ENCODE measurements at places on chromosomes 5 and 9.

DNA sequence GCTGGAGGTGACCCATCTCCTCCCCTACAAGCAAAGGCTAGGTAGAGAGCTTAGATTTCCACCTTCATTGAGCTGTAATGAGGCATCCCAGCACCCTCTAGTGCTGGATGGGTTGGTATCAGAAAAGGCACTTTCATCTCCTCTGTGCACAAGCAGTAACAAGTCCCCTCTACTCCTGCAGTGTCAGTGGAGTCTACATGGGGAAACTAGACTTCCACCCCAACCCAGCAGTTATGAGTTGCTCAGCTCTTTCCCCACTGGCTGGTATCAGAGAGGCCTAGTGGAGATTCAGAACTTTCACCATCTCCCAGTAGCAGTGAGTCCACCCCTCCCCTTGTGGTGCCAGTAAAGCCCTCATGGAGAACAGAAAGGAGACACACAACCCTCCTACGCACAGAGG, 17.9 kb downstream of the FCN1 start:
- no peak for DNase-seq

GRCh38 chr5:169942181-169942580, 38.1 kb downstream of the INSYN2B start:
- no peak for DNase-seq

GRCh38 chr5:149442563-149443182, 63.6 kb upstream of the IL17B start:
- peak; percentile 69 for DNase-seq

- no peak for DNase-seq
Measured at GRCh38 chr9:85432599-85432998, 309.2 kb downstream of the AGTPBP1 start.

GRCh38 chr5:7686794-7687193, 164.1 kb downstream of the CFAP90 start:
- DNase-seq: no peak

- no peak for DNase-seq
Measured at GRCh38 chr9:35908504-35909125, 675 bp upstream of the SPAAR start.

DNA sequence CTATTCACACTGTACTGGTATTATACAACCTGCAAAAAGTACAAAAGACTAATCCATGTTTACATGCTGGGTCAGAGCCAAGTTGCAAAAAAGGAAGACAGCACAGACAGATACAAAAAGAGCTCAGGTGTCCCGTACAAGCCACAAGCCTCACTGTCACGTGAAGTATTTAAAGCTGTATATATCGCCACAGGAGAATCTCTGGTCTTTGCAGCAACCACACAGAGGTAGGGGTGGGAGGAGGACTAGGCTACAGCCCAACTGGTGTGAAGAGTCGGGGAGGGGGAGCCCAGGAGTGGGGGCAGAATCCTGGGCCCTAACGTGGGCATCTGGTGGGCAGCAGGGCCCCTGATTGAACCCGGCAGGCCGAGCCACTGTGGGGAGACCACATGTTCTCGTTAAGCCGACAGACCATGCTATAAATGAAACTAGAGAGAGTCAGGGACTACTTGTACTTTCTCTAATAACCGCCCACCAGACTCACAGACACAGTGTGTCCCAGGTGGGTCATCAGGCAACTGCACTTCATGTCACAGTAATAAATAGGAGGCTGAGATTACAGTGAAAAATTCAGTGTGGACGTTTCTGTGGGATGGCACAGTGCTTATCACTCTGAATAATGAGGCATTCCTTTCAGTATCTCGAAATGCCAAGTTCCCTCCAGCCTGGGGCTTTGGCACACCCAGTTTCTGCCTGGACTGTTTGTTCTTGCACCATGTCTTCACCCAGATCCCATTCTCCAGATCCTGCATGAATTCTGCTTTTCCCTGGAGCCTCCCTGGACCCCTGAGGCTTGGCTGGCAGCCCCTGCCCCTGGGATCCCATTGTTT, 79.3 kb upstream of the SH3PXD2B start:
- no peak for DNase-seq

GRCh38 chr9:119968836-119969707, 599.8 kb upstream of the BRINP1 start:
- peak; percentile 33 for DNase-seq

DNA sequence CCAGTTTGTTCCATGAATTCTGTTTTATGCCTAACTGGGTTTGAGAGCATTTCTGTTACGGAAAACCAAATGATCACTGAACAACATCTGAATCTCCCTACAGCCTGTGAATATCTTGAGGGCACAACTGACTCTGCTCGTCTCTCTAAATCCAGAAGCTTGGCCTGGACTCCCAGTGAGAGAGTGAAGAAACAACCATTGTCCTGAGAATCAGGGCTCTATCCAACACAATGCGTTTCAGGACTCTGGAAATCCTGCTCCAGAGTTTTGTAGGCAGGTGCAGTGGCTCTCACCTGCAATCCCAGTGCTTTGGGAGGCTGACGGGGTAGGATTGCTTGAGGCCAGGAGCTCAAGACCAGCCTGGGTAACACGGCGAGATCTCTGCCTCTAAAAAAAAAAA, 7.8 kb upstream of the MVB12B start:
- DNase-seq: no peak

DNA sequence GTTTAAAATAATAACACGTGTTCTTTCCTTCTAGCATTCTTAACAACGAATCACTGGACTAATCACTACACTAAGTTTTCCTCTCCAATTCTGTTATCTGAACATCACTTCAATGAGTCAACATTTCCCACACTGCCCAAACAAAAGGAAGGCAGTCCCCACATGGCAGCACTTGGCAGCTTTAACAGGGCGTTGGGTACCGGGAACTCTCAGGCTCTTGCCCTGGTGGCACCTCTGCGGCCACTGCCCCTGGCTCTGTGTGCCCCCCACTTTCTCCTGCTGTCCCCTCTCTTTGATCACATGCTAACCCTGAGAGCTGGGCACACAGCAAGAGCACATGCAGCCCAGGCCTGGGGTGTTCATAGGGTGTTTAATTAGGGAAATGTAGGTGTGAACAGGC, 15.7 kb downstream of the SLC6A3 start:
- DNase-seq: no peak

DNA sequence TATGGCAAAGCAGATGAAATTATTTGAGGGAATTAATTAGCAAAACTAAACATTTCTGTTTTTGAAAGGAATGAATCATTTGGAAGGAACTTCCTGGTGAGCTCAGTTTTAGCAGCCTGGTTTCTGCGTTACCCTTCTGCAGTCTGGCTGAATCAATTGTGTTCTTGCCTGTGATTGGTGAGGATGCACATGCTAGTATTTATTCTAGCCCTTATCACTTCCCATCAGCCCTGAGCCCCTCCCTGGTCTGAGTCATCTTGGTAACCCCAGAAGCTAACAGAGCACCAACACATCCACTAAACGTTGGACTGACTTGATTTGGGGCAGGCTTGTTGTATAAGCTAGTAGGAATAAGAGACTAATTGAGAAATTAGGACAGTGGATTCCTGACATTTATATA, 6.6 kb downstream of the TJP2 start:
- peak; percentile 83 for DNase-seq

- no peak for DNase-seq
Measured at GRCh38 chr5:96942078-96942477, 6.2 kb downstream of the LNPEP start.

- no peak for DNase-seq
Measured at GRCh38 chr9:26463837-26464236, 428.8 kb downstream of the CAAP1 start.

DNA sequence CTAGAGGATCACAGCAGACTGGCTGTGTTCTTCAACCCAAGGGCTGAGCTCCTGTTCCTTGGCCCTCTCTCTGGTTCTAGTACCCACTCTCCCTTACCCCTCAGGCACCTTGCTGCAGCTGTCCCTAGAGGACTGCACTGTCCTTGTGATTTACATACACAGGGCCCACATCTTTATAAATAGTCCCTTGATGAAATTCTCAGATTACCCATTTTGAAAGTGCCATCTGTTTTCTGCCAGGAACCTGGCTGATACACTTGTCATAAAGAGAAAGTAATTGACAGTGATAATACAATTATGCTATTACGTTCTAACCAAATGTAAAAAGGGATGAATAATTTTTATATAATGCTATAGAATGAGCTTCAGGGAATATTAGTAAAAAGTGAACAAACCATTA, 16.5 kb upstream of the SPARC start:
- no peak for DNase-seq

DNA sequence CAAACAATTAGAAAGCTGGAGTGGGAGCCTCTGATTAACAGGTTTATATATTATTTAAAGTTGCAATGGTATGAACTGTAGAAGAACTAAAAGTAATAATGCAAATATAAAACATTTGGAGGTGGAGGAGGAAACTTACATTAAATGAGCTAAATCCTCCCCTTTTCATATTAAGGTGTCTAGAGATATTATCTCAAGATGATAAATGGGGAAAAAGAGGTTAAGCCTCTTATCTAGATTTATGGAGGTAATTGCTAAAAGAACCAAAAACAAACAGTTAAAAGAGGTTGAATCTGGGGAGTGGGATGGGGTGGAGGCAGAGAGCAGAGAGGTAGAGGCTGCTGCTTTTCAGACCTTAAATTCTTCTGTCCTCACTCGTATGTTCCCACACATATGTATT, 147.8 kb upstream of the SLC24A2 start:
- no peak for DNase-seq

GRCh38 chr5:168187614-168188013, 103.8 kb upstream of the WWC1 start:
- no peak for DNase-seq

DNA sequence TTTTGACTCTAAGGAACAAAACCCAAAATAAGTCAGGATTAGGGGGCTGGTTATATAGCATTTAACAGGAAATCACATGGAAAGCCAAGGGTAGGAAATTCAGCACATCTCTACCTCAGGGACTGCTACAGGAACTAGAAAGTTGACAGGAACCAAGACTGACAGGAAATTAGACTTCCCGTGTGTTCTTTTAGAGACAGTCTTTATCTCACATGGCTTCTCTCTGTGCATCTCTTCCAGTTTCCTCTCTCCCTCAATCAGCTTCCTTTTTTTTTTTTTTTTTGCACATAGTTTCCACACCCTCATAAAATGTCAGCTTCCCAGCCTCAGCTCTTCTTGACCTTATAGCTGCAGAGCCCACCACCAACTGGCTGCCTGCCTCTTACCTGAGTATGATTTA, 4.8 kb downstream of the RECK start:
- DNase-seq: no peak

GRCh38 chr5:174454464-174454863, 269.9 kb upstream of the MSX2 start:
- no peak for DNase-seq

- no peak for DNase-seq
Measured at GRCh38 chr5:149239917-149240316, 31.7 kb upstream of the AFAP1L1 start.

- DNase-seq: no peak
Measured at GRCh38 chr9:123419721-123420591, 64.0 kb downstream of the CRB2 start.

GRCh38 chr5:145479271-145479670, 355.9 kb downstream of the PRELID2 start:
- peak; percentile 7 for DNase-seq

DNA sequence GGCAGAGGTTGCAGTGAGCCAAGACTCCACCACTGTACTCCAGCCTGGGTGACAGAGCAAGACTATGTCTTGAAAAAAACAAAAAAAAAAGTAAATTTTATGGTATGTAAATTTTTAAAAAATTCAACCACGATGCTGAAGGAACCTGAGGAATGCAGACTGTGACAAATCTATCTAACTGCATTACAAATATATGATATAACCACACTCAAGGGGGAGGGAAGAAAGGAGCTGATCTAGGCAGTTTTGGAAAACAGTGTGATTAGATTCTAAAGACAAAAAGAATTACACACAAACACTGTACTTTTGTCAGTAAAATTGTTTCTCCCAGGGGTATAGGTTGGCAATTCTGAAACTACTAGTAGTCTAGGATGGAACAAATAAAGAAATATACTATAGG, 17.0 kb downstream of the LARS1 start:
- no peak for DNase-seq

- no peak for DNase-seq
Measured at GRCh38 chr9:223152-223551, 8.5 kb downstream of the DOCK8 start.

DNA sequence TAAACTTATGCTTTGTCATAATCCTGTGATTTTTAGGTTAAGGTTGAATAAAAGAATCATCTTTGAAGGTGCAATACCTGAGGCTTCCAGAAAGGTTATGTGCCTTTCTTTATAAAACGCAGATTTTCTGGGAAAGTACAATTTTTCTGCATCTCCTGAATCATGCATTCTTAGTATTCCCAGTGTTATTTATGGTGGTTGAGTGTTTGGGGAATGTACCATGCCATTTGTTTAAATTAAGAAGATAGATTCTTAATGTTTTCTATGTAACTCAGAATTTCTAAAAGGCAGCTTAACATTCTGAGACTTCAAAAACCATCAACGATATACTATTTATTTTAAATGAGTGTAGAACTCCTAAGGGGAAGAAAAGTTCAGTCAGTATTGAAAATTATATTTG, 108.1 kb upstream of the FBN2 start:
- DNase-seq: no peak

DNA sequence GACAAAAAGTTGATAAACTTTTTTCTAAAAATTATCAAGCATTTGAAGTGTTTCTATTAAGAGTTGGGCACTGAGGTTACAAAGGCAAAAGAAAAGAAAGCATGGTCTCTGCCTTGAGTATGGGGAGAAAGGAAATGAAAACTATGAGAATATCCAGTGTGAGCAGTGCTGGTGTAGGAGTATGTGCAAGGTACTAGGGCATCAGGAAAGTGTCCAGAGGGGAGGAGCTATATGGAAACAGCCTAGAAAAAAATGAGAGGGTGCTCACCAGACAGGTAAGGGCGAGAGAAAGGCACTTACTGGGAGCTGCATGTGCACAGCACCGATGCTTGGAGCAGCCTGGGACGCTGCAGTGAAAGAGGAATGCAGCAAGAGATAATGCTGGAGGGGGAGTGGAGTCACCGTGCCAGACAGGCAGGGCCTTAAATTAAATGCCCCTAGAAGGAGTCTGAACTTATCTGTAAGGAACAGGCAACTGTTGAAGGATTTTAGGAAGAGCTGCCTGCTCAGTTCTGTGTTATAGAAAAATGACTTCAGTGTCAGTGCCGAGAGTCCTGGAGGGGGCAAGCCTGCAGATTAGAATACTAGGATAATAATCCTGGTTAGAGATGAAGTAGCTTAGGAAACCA, 14.0 kb downstream of the MCC start:
- no peak for DNase-seq
